Type B pancreatic cell (in vitro differentiated cells): ENCODE measurements at places on chromosomes 3 and 15.

GRCh38 chr15:69164807-69165636, 4.6 kb downstream of the GLCE start:
- DNase-seq: no peak

GRCh38 chr15:90994059-90994416, 297 bp downstream of the PRC1 start:
- no peak for DNase-seq

GRCh38 chr15:22974745-22975144, 5.4 kb downstream of the CYFIP1 start:
- DNase-seq: no peak

- DNase-seq: no peak
Observed at GRCh38 chr3:149495581-149496125, 21.2 kb downstream of the TM4SF4 start.

DNA sequence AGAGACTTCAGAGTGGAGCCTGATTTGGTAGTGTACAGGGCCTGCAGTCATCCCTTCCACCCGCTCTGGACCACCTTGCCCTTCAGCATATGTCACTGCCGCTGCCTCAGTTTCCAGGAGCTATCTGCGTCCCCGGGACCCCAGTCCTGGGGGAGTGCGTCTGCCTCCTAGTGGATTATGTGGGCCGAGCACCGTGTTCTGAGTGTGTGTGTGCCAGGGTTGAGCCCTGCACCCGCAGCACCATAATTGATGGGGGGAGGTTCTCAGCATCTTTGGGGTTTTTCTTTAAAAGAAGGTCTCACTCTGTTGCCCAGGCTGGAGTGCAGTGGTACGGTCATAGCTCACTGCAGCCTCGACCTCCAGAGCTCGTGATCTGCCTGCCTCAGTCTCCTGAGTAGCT, 33.6 kb downstream of the CD276 start:
- no peak for DNase-seq

- no peak for DNase-seq
Observed at GRCh38 chr3:98008855-98009254, 26.3 kb downstream of the GABRR3 start.

DNA sequence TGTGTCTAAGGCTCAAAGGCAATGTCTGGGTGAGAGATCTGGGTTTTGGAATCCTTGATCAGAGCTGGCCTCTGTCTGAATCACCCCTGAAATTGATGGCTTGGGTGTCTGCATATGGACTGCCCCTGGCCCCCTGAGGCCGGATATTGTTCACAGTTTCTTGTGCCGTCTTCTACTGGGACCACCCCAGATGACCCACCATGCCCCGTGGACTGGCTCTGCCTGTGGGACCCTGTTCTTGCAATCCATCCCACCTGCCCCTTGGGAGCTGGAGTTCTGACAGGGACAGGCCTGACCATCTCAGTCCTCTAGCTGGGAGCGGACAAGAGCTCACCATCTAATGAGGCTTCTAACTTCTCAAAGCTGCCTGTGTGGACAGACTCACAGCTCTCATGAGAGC, 119.9 kb downstream of the FAM43A start:
- no peak for DNase-seq

- no peak for DNase-seq
Observed at GRCh38 chr15:74631935-74632560, 16.4 kb downstream of the CLK3 start.

DNA sequence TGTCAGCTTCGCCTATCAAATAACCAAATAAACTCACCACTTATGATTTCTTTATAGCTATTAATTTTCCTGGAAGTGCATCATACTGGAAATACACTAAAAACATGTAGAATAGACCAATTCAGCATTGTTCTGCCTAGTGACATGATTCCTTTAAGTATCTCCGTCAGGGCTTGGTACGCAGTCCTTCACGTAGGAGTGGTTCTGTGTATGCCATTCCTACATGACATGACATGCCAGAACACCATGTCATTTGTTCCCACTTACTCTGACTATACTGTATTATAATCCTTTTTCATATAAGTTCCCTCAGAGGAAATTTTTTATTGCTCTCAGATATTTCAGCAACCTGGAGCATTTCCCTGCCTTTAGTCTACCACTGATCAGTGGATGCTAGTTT, 230.7 kb upstream of the EPHA3 start:
- DNase-seq: no peak

DNA sequence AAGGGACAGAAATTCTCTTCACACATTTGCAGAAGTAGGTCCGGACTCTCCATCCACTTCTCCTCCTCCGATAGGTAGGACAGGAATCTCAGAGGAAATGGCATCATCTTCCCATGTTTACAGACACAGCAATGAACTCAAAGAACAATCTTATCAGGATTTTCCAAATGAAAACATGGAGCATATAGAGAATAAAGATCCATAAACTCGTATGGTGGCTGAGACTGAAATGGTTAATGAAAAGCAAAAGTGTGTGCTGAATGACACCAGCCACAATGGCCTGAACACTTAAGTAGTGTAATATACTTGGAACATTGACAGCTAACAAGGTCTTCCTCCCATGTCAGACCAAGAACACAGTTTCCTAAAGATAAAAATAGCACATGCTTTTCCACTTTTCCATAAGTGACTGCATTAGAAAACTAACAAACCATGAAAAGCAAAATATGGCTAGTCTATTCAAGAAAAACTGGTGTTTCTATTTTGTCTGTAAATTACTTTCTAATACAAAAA, 5.8 kb downstream of the CCRL2 start:
- DNase-seq: no peak

GRCh38 chr3:41239587-41239986, 40.3 kb downstream of the CTNNB1 start:
- DNase-seq: no peak

DNA sequence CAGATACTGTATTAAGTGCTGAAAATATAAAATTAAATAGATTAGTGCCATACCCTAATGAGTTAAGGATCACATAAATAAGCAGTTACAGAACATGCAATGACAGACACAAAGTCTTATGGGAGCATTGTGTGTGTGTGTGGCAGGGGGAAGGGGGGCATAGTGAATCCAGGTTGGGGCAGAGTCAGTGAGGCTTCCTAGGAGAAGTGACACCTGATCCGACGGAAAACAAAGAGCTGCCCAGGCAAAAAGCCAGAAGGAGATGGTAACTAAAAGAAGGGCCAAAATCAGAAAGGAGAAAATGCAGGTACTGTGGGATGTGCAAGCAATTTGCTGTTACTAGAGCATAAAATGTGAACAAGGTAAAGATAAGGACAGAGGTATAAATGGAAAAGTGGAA, 80.1 kb upstream of the CHRM5 start:
- DNase-seq: no peak

DNA sequence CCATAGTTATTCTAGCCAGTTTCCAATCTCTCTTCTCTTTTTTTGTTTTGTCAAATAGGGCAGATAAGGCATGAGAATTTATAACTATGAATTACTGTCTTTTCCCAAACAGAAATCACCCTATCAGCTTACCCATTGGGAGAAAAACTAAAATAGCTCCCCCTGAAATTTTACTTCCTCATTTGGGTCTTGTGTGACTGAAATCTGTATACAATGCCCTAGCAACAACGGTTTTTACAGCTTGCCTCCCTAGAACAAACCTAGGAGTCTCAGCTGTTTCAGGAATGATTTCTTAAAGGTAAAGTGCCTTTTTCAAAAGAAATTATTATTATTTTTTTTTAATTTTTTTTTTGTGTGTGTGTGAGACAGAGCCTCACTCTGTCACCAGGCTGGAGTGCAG, 56.8 kb downstream of the CD86 start:
- DNase-seq: no peak
